H1 (cell line): ENCODE measurements at places on chromosomes 2 and 18. TPM values are rescaled to one million over a fixed set of nuclear protein-coding genes. Genes with fewer than 3 reads are reported as not detected.

The RAX gene
- 0.52 and 0.80 TPM in 2 replicates for total RNA-seq

- DNase-seq: no peak
These were observed 83.6 kb downstream of the CDC42EP3 start for GRCh38 chr2:37587817-37588216.

- DNase-seq: no peak
These were observed 31.4 kb downstream of the FECH start for GRCh38 chr18:57555134-57555533.

The CHRND gene
- not detected in 2 replicates for total RNA-seq

GRCh38 chr2:191581003-191581402 is 96.9 kb upstream of the NABP1 start:
- no peak for DNase-seq

The POMC gene
- total RNA-seq: 1.7 and 2.2 TPM in 2 replicates

The GRB14 gene
- total RNA-seq: 11.6 and 13.5 TPM in 2 replicates

The TAF1B gene
- 25.2 and 25.8 TPM in 2 replicates for total RNA-seq

GRCh38 chr2:237444071-237444470 is 30.1 kb upstream of the COL6A3 start:
- no peak for DNase-seq

GRCh38 chr2:15780234-15780633 is 160.1 kb upstream of the MYCN start:
- DNase-seq: no peak

DNA sequence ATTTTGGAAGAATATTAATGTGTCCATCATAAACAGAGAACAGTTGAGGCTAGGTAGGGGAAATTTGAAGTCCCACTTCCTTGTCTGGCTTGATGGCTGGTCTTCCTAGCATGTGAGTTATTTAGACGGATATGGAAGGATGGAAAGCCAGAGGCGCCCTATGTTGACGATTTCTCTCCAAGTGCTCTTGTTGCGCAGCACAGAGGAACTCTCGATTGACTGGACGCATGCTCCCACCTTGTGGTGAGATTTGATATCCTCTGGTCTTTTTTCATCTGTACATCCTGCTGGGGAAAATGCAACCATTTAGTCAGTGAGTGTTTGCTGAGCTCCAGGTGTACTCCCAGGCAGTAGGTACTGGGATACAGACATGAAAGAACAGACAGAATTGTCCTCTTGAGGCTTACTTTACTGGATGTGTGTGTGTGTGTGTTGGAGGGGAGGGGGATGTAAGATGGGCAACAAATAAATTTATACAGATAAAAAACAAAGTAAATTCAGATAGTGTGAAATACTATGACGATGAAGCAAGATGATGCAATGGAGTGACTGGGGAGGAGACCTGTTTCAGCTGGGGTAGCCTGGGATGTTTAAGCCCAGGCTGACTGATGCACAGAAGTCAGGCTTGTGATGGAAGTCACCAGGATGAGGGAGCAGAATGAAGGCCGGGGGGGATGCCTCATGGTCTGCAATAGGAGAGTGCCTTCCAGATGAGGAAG is 137.2 kb downstream of the TRIM43 start:
- peak; percentile 54 for DNase-seq

GRCh38 chr2:10140841-10141610 is 18.5 kb downstream of the RRM2 start:
- no peak for DNase-seq

The CCDC85A gene
- 0.48 TPM in 1 of 2 replicates, not detected in the other for total RNA-seq

GRCh38 chr2:174248998-174249592 is 763 bp upstream of the OLA1 start:
- no peak for DNase-seq

The BOLL gene
- not detected in 2 replicates for total RNA-seq

GRCh38 chr2:119537792-119538191 is 6.5 kb upstream of the CFAP221 start:
- no peak for DNase-seq

DNA sequence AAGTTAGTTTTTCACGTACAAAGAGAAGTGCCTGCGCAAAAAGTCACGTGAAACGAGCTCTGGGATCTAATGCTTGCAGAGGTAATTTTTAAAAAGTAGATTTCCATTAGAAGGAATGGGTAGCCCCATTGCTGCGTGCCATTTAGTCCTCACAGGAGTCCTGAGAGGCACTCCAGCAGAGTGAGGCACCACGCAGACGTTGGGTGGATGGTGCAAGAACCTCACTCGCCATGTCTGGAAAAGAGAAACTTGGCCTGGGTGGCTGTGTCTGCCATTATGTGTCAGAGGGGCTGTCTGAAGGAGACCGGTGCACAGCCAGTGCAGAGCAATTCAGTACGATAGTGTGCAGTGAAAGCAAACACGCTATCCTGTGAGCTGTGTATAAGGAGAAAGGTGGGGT is 1.8 kb upstream of the HDAC4 start:
- DNase-seq: no peak

DNA sequence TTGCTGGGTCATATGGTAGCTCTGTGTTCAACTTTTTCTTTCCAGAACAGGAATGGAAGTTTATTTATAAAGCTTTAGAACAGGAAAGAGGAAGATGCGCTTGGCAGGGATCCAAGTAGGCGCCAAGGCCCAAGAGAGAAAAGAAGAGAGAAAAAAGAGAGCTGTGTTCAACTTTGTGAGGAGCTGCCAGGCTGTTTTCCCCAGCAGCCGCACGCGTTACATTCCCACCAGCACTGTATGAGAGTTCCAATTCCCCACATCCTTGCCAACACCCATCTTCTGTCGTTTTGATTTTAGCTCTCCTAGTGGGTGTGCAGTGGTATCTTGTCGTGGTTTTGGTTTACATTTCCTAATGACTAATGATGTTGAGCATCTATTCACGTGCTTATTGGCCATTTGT is 51.4 kb downstream of the KCNF1 start:
- DNase-seq: no peak

GRCh38 chr2:38032946-38033345 is 43.0 kb downstream of the CYP1B1 start:
- no peak for DNase-seq

DNA sequence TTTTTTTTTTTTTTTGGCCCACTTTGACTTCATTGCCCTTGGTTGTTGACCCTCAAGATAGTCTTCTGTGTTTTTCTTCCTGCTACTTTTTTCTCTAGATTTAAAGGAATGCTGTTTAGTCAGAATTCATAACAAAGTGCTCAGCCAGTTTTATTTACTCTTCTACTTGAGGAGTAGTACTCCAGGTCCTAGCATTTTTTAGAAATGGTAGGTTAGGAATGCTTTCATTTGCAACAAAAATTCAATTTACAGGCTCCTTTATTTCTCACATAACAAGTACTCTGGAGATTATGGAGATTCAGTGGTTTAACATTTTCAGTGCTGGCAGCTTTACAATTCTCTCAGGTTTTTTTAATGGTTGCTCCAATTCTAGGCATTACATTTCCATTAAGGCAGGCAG is 58.2 kb downstream of the KIAA1328 start:
- DNase-seq: no peak

DNA sequence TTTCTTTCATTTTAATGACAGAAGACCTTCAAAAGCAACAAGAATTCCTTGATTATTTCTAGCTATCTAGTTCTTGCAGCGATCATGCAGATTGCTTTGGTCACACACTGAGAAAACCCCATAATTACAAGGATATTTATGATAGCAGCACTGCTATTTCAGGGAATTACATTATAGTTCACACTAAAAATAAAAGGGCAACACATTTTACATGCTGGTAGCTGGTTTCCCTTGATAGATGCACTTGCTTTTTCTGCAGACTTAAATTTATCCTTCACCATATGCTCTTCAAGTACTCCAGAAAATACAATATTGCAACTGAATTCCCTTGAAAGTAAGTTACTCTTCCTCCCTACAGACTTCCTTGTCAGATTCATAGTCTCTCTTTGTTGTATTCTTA is 751.1 kb downstream of the CCDC85A start:
- DNase-seq: no peak

The ELOA2 gene
- total RNA-seq: not detected in 2 replicates

The ACMSD gene
- total RNA-seq: not detected in 2 replicates

- no peak for DNase-seq
These were observed 113.0 kb downstream of the CRIM1 start for GRCh38 chr2:36468463-36469105.

DNA sequence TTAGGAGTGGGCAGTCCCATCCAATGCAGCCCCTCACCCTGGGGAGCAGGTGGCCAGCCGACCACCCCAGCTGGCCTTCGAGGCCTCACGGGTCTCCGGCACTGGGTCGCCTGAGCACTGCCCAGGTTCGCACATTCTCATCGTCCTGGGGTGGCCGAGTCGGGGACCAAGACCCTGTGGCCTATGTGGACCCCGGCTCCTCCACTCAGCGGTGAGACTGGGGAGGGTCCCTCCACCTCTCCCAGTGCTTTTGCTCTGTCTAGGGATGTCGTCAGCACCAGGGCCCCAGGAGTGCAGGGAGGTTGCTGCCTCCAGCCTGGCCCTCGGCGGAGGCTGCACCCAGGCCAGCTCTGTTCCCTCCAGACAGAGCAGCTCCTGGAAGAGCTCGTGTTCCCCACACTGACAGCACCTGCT is 89.6 kb downstream of the TPO start:
- DNase-seq: no peak

DNA sequence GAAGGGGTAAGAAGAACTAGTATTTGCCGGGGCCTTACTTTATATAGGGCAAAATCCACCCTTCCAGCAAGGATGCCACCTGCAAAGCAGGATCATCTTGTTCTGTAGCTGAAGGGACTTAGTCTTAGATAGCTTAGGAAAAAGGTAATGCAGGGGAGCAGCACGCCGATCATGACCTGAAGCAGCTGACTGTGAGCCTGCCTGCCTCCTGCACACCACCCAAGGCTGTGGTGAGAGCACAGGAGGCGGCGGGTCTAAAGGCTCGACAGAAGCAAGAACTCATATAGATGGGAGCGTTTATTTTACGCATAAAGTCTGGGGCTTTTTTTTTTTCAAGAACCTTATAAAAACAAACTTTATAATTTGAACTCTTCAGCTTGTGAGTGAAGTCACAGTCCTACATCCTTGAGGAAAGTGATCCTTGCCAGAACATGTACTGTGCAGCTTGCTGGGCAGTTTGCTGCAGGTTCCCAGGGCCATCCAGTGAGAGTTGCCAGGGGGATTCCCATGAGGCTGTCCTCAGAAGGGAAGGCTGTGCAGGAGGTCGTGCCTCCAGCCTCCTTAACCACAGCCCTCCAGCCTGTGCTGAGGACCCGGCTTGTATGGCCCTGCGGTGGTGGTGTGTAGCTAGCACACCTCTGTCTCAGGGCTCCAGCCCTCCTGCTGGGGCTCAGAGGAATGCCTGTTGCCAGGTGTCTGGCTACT is 92.1 kb downstream of the RNF144A start:
- DNase-seq: no peak

The HAAO gene
- 2.5 and 3.2 TPM in 2 replicates for total RNA-seq

GRCh38 chr2:127638361-127639110 is 7.4 kb upstream of the GPR17 start:
- DNase-seq: peak; percentile 41

DNA sequence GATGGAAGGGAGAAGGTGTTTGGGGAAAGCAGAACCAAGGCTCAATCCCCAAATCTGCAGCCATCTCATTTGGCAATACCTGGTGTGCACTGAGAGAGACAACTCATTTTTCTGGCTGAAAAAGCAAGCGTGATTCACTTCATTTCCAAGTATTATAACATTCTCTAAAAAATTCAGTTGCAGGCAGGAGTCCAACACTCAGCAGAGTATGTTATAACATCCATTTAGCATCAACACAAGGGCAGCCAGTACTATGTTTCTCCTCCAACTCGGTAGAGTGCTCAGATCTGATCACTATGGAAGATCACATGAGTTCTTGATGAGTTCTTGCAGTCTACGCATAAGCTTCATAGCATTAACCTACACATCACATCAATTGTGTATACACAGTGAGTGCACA is 99.4 kb upstream of the PID1 start:
- no peak for DNase-seq

- DNase-seq: no peak
These were observed 485.3 kb downstream of the CBLN2 start for GRCh38 chr18:72058851-72059250.

- no peak for DNase-seq
These were observed 1943.8 kb upstream of the PIK3C3 start for GRCh38 chr18:40011201-40011600.

DNA sequence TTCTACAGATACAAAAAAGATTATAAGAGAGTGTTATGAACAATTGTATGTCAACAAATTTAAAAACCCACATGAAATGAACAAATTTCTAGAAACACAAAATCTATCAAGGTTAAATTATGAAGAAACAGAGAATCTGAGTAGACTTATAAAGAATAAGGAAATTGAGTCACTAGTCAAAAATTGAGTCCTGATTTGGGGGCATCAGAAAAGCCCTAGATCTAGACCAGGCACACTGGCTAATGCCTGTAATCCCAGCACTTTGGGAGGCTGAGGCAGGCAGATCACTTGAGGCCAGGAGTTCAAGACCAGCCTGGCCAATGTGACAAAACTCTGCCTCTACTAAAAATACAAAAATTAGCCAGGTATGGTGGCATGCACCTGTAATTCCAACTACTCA is 15.3 kb upstream of the SPR start:
- no peak for DNase-seq

The ST3GAL5 gene
- 3.0 and 4.5 TPM in 2 replicates for total RNA-seq

- no peak for DNase-seq
These were observed 157.9 kb upstream of the FOSL2 start for GRCh38 chr2:28234807-28235206.

DNA sequence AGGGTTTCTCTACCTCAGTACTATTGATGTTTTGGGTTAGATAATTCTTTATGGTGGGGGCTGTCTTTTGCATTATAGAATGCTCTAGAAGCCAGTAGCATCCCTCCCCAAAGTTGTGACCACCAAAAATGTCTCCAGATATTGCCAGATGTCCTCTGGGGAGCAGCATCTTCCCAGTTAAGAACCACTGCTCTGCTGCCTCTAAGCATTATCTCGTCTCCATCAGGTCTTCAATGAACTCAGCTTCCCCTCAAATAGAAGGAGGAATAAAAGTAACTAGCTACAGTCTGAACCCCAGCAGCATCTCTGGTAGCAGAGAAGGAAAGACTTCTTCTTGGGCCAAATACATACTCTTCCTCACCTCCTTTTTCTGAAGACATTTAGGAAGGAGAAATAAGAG is 244.1 kb downstream of the AGPS start:
- no peak for DNase-seq

The TANC1 gene
- 7.6 and 7.8 TPM in 2 replicates for total RNA-seq

DNA sequence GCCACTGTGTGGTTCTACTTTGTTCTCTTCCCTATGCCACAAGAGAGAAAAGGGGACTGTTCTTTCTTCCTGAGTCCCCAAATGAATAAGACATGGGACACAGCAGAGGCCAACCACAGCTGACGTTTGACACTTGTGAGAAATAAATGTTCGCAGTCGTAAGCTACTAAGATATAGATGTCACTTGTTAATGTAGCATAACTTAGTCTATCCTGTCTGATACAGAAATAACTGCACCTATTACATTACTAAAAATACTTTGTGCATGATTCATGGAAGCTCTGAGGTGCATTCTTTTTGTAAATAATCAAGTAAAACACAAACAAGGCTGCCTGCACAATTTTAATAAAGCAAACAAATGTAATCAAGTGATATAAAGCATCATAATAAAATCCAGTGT is 148.8 kb downstream of the NBAS start:
- DNase-seq: no peak

DNA sequence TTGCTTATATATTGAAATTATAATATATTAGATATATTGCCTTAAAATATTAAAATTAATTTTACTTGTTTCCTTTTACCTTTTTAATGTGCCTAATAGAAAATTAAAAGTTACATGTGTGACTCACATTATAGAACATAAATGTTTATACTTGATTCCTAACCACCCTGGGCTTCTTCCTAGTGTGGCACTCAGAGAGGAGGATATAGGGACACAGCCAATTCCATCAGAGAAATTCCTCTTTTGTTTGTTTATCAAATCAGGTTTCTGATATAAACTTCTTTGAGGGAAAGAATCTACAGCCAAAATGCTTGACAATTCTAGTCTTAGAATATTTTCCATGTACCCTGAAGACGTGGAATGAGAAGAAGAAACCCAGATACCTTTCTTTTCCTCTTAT is 348.9 kb upstream of the NRP2 start:
- DNase-seq: no peak
